ENCODE measurements at places on chromosomes 7 and 10. TPM values are rescaled to one million over a fixed set of nuclear protein-coding genes. Genes with fewer than 3 reads are reported as not detected.

GRCh38 chr10:125514206-125515162 lies 168.5 kb downstream of the TEX36 start:
- H3K4me1 ChIP-seq: no peaks in the 10 kb centered on the region
- no peak for DNase-seq
- H3K27me3 ChIP-seq: no peaks in the 10 kb centered on the region
- H3K27ac ChIP-seq: no peak overlapping the region
- H3K4me3 ChIP-seq: no peak overlapping the region

NEUROG3 gene
- total RNA-seq: not detected

DNA sequence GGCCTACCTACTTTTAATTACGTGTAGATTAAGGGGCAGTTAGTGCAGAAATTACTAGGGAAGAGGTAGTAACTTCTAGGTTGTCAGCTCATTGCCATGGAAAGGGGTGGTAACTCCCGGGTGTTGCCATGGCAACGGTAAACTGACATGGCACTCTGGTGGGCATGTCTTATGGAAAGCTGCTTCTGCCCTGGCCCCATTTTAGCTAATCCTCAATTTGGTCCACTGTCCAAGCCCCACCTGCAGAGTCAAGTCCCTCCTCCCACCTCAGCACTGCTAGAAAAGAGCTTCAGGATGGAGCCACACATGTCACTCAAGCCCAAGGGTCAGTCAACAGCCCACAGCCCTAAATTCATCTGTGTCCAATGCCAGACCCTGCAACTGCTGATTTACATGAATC lies 7.5 kb upstream of the ZKSCAN1 start:
- no peaks in the 10 kb centered on the region for H3K36me3 ChIP-seq
- H3K27ac ChIP-seq: no peak overlapping the region
- DNase-seq: no peak
- H3K4me3 ChIP-seq: no peak overlapping the region

- peak overlapping the region; percentile 80 for H3K4me3 ChIP-seq
- peaks cover 25% of the 10 kb centered on the region for H3K4me1 ChIP-seq
- no peaks in the 10 kb centered on the region for H3K27me3 ChIP-seq
- H3K27ac ChIP-seq: no peak overlapping the region
These were observed 1.3 kb upstream of the ATXN7L1 start for GRCh38 chr7:105877736-105878135.

- no peaks in the 10 kb centered on the region for H3K36me3 ChIP-seq
- no peak overlapping the region for H3K4me3 ChIP-seq
- no peaks in the 10 kb centered on the region for H3K4me1 ChIP-seq
- no peak for DNase-seq
- no peaks in the 10 kb centered on the region for H3K27me3 ChIP-seq
- H3K27ac ChIP-seq: no peak overlapping the region
These were observed 148.7 kb downstream of the BBS9 start for GRCh38 chr7:33278095-33278494.

DNA sequence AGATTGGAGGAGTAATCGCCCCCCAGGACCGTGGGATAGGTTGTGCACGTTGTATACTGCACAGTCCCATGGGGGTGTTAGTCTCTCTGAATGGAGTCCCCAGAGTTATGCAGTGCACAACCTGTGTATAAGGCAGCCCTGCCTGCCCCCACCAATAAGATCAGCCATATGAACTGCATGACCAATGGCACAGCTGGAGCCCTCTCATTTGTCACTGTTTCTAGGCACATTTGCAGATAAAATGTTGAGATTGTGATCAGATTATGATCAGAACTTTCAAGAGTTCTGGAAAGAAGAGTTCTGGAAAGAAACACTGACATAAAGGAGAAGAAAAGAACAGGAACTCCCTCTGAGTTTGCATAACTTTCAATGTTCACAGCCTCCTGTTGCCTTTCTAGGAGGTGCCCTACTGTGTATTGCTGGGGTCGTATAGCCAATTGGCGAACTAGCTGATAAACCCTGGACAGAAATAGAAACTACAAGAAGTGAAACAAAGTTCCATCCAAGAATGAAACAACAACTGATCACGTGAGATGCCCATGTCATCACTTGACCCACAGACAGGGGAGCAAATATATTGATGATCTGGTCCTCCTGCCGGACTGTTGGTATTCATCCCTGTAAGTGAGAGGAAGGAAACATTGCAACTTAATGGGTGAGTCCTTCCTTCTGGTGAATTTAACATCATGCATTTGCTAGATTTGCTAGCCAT lies 49.6 kb upstream of the TOMM7 start:
- no peak for DNase-seq
- H3K4me1 ChIP-seq: peaks cover 7% of the 10 kb centered on the region
- no peak overlapping the region for H3K4me3 ChIP-seq
- H3K27me3 ChIP-seq: no peaks in the 10 kb centered on the region
- H3K36me3 ChIP-seq: no peaks in the 10 kb centered on the region
- no peak overlapping the region for H3K27ac ChIP-seq

ACHE gene
- 0.97 TPM for total RNA-seq

CDHR3 gene
- total RNA-seq: 28.7 TPM

SEMA3C gene
- 34.8 TPM for total RNA-seq

SNX10 gene
- total RNA-seq: 85.1 TPM

- peak; percentile 52 for DNase-seq
- peaks cover 9% of the 10 kb centered on the region for H3K27me3 ChIP-seq
- no peak overlapping the region for H3K27ac ChIP-seq
- H3K36me3 ChIP-seq: no peaks in the 10 kb centered on the region
- H3K4me3 ChIP-seq: no peak overlapping the region
- H3K4me1 ChIP-seq: no peaks in the 10 kb centered on the region
These were observed 264.1 kb downstream of the OTUD1 start for GRCh38 chr10:23702977-23703414.

GRCh38 chr7:156781972-156782371 lies 111.0 kb downstream of the LMBR1 start:
- no peaks in the 10 kb centered on the region for H3K36me3 ChIP-seq
- no peaks in the 10 kb centered on the region for H3K4me1 ChIP-seq
- DNase-seq: no peak
- H3K27ac ChIP-seq: no peak overlapping the region

- H3K4me3 ChIP-seq: no peak overlapping the region
- H3K27me3 ChIP-seq: no peaks in the 10 kb centered on the region
- no peak overlapping the region for H3K27ac ChIP-seq
- no peak for DNase-seq
- peaks cover 24% of the 10 kb centered on the region for H3K36me3 ChIP-seq
- H3K4me1 ChIP-seq: peaks cover 21% of the 10 kb centered on the region
These were observed 5.0 kb upstream of the ATP6V0E2 start for GRCh38 chr7:149868623-149869290.

GRCh38 chr10:101095550-101096213 lies 33.9 kb downstream of the KAZALD1 start:
- H3K27me3 ChIP-seq: peaks cover 92% of the 10 kb centered on the region
- H3K36me3 ChIP-seq: no peaks in the 10 kb centered on the region
- no peak overlapping the region for H3K27ac ChIP-seq
- H3K4me3 ChIP-seq: no peak overlapping the region
- DNase-seq: peak; percentile 67
- no peaks in the 10 kb centered on the region for H3K4me1 ChIP-seq

DNA sequence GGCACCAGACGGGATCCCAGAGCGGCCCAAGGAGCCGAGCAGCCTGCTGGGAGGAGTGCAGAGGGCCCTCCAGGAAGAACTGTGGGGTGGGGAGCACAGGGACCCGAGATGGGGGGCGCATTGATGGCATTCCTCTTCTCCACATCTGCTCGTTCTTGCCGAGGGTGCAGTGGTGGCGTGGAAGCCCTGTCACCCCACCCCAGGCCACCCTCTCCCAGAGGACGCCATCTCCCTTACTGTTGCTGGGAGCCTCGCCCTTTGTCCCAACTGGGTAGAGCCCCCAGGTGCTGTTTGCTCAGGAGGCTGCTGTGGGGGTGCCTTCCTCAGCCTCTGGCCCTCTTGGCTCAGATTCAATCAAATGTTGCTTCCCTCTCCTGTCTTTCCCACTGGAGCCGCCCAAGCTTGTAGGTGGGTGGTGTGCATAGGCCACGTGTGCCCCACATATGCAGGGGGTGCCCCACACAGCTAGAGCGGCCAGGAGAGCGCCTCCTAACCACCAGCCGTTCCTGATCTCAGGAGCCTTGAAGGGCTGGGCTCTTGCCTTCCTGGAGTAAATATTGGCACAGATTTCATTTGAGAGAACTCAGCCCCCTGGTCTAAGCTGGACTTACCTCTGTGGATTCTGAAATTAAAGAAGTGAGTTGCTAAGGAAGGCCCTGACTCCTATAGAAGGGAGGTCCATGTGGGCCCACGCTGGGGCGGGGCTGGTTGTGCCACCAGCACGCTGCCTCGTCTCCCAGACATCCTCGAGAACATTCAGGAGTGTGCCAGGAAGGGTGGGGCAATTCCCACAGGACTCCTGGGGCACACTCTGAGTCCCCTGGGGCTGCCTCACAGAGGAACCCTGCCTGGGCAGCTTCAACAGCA lies 39.2 kb downstream of the ZNF467 start:
- H3K27ac ChIP-seq: no peak overlapping the region
- no peak overlapping the region for H3K4me3 ChIP-seq
- H3K36me3 ChIP-seq: peaks cover 42% of the 10 kb centered on the region

DNA sequence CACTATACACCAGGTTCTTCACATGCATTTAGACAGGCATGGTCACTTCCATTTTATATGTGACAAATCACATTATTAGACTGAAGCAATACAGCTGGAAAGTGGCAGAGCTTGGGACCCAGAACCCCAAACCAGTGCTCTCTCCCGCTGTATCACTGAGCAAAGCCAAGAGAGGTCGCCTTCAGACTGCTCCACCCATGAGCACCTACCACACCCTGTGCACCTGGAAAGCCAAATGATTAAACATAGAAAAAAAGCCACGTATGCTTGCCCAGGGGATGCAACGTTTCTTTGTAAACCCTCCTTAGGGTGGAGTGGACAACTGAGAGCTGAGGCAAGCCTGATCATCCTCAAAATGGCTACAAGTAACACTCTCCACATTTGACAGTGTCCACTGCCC lies 72.5 kb downstream of the CCDC6 start:
- peaks cover 16% of the 10 kb centered on the region for H3K36me3 ChIP-seq
- no peak overlapping the region for H3K27ac ChIP-seq
- no peak overlapping the region for H3K4me3 ChIP-seq
- H3K4me1 ChIP-seq: no peaks in the 10 kb centered on the region

DNA sequence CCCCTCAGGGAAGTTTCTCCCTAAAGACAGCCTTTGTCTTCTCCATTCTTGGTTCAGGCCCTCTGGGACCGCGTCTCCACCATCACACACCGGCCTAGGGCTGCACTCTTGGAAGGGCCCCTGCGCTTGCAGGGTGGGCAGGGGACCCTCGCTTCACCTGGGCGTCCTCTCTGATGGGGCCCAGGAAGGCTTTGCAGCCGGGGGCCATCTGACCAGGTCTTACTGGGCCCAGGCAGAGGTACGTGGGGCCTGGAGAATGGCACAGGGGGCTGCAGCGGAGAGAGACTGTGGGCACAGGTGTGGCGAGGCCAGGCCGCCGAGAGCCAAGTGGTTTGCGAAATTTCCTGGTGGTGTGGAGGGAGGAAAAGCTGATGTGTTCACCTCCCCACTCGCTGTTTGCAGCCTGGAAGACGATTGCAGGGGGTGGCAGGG lies 44.4 kb downstream of the ALOX5 start:
- H3K36me3 ChIP-seq: peaks cover 6% of the 10 kb centered on the region
- peaks cover 48% of the 10 kb centered on the region for H3K4me1 ChIP-seq
- no peak for DNase-seq
- peak overlapping the region; percentile 60 for H3K4me3 ChIP-seq

STEAP4 gene
- 63.5 TPM for total RNA-seq

DNA sequence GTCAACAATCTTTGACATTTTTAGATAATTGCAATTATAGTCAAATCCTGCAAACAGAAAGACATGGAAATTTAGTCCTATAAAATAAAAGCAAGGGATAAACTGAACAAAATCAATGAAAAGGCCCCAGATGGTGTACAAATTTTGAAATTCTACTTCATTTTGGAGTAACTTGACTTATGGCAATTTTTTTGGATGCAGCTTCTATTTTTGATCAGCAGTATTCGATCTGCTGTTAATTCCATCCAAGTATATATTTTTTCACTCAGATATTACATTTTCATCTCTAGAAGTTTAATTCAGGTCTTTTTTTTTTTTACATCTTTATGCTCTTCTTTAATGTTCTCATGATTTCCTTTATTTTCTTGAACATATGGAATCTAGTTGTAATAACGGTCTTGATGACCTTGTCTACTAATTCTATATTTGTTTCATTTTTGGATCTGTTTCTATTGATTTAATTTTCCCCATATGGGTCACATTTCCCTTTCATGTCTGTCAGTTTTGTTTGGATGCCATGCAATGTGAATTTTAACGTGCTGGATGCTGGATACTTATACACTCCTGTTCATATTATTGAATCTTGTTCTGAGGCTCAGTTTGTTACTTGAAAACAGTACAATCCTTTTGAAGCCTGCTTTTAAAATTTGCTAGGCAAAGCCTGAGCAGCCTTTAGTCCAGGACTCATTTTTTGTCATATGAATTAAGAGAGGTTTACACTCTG lies 164.3 kb upstream of the FAM3C start:
- no peaks in the 10 kb centered on the region for H3K4me1 ChIP-seq
- no peak overlapping the region for H3K4me3 ChIP-seq
- H3K27ac ChIP-seq: no peak overlapping the region
- no peaks in the 10 kb centered on the region for H3K27me3 ChIP-seq
- no peaks in the 10 kb centered on the region for H3K36me3 ChIP-seq

GRCh38 chr10:129120441-129120840 lies 346.6 kb upstream of the MGMT start:
- H3K27me3 ChIP-seq: no peaks in the 10 kb centered on the region
- no peaks in the 10 kb centered on the region for H3K36me3 ChIP-seq
- no peak overlapping the region for H3K27ac ChIP-seq
- H3K4me3 ChIP-seq: no peak overlapping the region

TES gene
- 74.5 TPM for total RNA-seq

GRCh38 chr7:47310020-47310419 lies 271.9 kb downstream of the TNS3 start:
- H3K4me3 ChIP-seq: no peak overlapping the region
- H3K27me3 ChIP-seq: no peaks in the 10 kb centered on the region
- H3K27ac ChIP-seq: no peak overlapping the region
- DNase-seq: no peak
- H3K4me1 ChIP-seq: peaks cover 15% of the 10 kb centered on the region
- peaks cover 10% of the 10 kb centered on the region for H3K36me3 ChIP-seq

ZNF679 gene
- total RNA-seq: not detected

- no peak for DNase-seq
- no peaks in the 10 kb centered on the region for H3K36me3 ChIP-seq
- H3K4me1 ChIP-seq: peaks cover 37% of the 10 kb centered on the region
- peaks cover 32% of the 10 kb centered on the region for H3K27me3 ChIP-seq
- H3K4me3 ChIP-seq: peak overlapping the region; percentile 55
- no peak overlapping the region for H3K27ac ChIP-seq
These were observed 1.3 kb downstream of the AFAP1L2 start for GRCh38 chr10:114402871-114403540.
